Stimulated activated CD8-positive, alpha-beta memory T cell treated with anti-CD3 and anti-CD28 coated beads, Interleukin-7, amount 100 ng/mL, for 4 hours (primary cell): ENCODE measurements at places on chromosomes 7 and 10.
A peak's percentile ranks its signal among the peaks of the same experiment; 100 is the strongest.

DNA sequence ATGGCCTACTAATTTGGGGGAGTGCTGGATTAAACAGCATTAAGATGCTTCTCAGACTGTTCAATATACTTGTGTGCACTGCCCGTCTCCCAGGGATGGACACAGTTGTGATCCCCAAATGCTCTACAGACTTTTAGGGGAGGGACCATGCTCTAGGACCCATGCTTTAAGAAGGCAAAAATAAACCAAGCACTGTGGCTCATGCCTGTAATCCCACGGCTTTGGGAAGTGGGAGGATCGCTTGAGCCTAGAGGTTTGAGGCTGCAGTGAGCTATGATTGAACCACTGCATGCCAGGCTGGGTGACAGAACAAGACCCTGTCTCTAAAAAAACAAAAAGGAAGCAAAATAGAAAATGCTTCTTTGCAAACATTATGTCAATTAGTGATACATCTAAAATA, 102.6 kb downstream of the VOPP1 start:
- DNase-seq = no peak

- peak; percentile 53 for DNase-seq
These were observed 113.9 kb downstream of the ABLIM1 start for GRCh38 chr10:114544045-114544659.

GRCh38 chr7:111265394-111265793, 174.5 kb downstream of the LRRN3 start:
- no peak for DNase-seq

GRCh38 chr10:73206385-73206784, 38.5 kb downstream of the FAM149B1 start:
- no peak for DNase-seq

- no peak for DNase-seq
These were observed 41.1 kb upstream of the EN2 start for GRCh38 chr7:155416646-155417380.

- no peak for DNase-seq
These were observed 13.5 kb downstream of the IKZF1 start for GRCh38 chr7:50317697-50318669.

DNA sequence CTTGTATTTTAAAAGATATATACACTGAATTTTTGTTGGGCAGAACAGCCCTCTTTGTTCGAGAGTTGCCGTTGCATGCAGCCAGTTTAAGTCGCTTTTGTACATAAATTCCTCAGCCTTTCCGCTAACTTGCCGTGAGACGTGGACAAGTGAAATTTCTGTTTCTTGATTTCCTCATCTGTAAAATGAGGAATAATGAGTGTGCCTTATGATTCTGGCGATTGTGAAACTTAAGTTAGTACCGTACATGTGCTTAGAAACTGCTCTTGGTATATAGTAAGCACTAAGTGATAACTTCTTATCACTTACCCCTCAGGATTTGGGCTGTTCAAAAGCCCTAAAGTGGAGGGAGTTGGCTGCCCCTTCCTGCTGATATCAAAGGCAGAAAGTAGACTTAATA, 1.4 kb downstream of the CCNJ start:
- DNase-seq = no peak

DNA sequence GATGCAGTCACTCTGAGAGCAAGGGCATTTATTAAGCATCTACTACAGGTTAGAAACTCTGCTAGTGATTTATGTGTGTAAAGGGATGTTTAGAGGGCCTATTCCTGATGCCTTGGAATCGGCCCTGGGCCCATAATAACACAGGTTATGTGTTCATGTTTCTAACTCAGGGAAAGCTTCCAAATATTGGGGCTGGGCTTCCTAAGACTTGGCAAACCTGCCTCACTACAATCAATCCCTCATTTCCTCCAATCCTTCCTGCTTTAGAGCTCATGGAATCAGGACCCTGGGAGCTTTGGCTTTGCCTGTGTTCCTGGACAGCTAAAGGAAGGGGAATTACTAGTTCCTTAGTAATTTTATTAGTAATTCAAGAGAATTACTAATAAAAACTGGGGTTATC, 148.8 kb downstream of the HIBADH start:
- DNase-seq = no peak

- no peak for DNase-seq
These were observed 54.6 kb downstream of the BPGM start for GRCh38 chr7:134701272-134701671.

GRCh38 chr7:127690806-127691205, 38.8 kb downstream of the SND1 start:
- DNase-seq = no peak

DNA sequence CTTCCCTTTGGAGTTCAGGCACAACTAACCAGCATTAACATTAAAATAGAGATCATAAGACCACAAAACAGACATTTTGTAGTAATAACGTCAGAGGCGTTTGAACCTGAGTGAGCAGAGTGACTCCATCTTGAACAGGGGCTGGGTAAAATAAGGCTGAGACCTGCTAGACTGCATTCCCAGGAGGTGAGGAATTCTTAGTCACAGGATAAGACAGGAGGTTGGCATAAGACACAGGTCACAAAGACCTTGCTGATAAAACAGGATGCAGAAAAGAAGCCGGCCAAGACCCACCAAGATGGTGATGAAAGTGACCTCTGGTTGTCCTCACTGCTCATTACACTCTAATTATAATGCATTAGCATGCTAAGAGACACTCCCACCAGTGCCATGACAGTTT, 493.2 kb upstream of the AUTS2 start:
- DNase-seq = no peak

DNA sequence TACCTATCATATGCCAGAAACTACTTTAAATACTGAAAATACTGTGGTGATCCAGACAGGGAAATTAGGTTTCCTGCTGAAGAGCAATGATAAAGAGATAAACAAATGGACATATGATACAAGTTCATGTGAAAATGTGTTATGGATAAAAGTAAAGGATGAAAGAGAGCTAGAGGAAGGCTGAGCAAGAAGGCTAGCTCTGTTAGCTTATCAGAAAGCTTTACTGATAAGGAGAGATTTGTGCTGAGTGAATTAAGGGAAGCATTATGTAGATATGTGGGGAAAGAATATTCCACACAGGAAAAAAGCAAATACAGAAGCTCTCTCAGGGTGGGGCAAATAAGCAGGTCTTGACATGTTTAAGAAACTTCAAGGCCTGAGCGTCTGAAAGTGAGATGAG, 308.4 kb downstream of the HDAC9 start:
- DNase-seq = no peak

DNA sequence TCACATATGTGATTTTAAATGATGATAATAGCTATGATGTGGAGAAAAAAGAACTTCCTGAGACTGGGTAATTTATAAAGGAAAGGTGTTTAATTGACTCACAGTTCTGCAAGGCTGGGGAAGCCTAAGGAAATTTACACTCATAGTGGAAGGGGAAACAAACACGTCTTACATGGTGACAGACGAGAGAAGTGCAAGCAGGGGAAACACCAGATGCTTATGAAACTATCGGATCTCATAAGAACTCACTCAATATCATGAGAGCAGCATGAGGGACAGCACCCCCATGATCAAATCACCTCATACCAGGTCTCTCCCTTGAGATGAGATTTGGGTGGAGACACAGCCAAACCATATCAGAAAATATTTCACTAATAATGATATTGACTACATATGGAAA, 4.1 kb upstream of the LIPN start:
- DNase-seq = no peak

GRCh38 chr7:87463982-87464381, 11.5 kb downstream of the ABCB4 start:
- DNase-seq = no peak

GRCh38 chr7:130973637-130974036, 239.6 kb upstream of the KLF14 start:
- no peak for DNase-seq

- DNase-seq = no peak
These were observed 6.5 kb downstream of the CPVL start for GRCh38 chr7:29139796-29140195.

- no peak for DNase-seq
These were observed 371.7 kb upstream of the IGFBP3 start for GRCh38 chr7:46292741-46293140.

DNA sequence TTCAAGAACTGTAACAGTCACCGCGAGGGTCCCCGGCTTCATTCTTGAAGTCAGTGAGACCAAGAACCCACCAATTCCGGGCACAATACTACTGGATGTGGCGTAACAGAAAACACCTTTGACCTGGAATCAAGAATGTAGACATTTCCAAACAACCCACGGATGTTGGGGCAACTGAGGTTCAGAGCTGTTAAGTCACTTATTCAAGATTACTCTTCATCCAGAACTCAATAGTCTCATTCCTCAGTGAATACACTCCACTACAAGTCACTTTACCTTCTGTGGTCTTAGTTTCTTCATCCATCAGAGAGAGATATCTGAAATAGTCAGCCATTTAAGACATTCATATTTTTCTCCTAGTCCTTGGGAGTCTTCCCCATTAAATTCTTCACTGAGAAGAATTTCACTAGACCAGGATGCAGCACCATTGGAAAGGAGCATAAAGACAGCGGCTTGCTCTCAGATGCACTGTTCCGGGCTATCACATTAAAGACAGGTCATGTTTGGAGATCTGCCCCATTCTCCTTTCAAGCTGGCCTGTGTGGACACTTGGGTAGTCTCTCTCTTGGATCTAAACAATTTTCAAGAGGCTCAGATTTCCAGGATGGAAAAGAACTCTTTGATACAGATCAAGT, 32.3 kb upstream of the ARID5B start:
- DNase-seq = no peak

DNA sequence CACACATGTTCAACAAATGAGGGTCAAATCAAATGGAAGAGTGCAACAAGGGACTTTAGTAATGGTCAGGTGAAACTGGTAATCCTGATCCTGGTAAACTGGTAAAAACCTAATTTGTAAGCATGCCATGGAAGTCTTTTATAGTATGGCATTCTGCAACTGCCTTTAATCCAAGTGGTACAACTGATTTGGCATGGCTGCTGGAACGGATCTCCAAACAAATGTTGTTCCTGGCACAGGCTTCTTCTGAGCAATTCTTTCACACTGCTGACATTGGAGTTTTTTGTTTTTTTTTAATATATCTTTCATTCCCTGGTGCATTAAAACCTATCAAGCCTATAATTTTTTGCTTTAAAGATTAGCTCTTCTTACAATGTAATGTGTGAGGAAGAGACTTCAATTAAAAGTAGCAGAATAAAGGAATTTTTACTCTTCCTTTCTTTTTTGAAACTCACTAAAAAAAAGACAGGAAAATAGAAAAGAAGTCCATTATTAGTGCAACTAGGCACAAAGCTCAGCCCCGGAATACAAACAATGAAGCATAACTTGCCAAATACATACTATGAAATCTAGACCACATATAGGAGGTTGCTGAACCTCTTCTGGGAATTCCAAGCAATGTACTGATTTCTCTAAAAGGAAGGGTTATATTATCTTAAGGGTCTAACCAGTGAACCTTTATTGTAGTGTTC, 79.3 kb upstream of the OIT3 start:
- no peak for DNase-seq

- no peak for DNase-seq
These were observed 4.7 kb upstream of the NOS3 start for GRCh38 chr7:150986099-150986512.

GRCh38 chr7:9407816-9408215, 974.4 kb downstream of the NXPH1 start:
- DNase-seq = no peak

DNA sequence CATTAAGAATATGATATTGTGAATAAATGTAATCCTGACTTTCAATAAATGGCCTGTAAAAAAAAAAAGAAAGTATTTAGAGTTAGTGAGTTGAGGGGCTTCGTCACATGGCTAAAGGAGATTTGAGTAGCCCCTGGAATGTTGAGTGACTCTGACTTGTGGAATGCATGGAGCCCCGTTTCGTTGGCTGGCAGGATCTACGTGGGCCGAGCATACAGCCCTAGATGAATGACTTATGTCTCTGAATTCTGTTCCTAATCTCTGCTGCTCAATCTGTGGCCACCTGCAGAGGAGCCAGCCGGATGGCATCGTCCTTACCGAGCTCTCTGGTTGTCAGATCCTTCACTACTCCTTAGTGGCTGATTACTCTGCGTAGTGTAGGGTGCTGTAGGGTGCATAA, 155.7 kb downstream of the MGMT start:
- DNase-seq = no peak

- no peak for DNase-seq
These were observed 626.5 kb upstream of the GALNT17 start for GRCh38 chr7:70505468-70505867.

- no peak for DNase-seq
These were observed 46.1 kb upstream of the ZMIZ1 start for GRCh38 chr10:79022565-79023230.

GRCh38 chr10:96831867-96832720, at the start of gene LCOR:
Gene LCOR, plus strand, starts transcription at chr10:96832298. Its CDS starts 116,760 bp downstream, at chr10:96949058.
- DNase-seq = peak; percentile 81

- no peak for DNase-seq
These were observed 9.3 kb downstream of the ITGA8 start for GRCh38 chr10:15710455-15710854.

- DNase-seq = no peak
These were observed 145.4 kb downstream of the LRRC4 start for GRCh38 chr7:127885843-127886242.

GRCh38 chr10:89516149-89516832, 19.1 kb downstream of the SLC16A12 start:
- no peak for DNase-seq

GRCh38 chr7:5426226-5426475, 2.5 kb upstream of the TNRC18 start:
- no peak for DNase-seq

DNA sequence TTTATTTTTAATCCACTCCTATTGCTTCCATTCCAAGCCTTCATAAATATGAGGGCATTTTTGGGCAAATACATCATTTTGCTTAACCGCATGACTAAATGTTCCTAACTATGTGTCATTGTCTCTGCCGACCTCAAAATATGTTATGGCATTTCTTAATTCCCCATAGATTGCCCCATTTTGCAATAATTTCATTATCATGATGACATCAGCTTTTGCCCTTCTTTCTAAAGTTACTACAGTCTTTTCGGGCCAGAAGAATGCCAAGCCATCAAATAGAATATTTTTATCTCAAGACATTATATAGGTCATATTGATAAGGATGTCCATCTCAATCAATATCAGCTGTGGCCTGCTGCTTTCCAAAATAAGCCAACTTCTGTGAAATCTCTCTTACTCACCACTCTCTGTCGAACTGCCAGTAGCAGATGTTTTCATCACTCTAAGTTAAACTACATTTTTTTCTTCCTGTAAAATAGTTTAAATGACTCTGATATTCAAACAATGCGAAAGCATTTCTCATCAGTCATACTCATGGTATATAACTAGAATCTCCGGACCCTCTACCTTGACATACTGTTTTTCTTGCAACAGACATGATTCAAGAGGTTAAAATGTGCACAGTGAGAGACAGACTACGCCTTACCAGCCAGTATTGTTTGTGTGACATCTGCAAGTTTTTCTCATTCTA, 1254.6 kb upstream of the CELF2 start:
- DNase-seq = no peak

GRCh38 chr10:45442662-45443061, 68.6 kb downstream of the ALOX5 start:
- DNase-seq = no peak
